Esophagus squamous epithelium (tissue), 5 donors: ENCODE measurements at places on chromosomes 3 and 15.

GRCh38 chr3:194756791-194757325 is 71.2 kb downstream of the FAM43A start:
- DNase-seq: no peak

GRCh38 chr3:130779486-130779885 is 32.9 kb upstream of the PIK3R4 start:
- no peak for DNase-seq

DNA sequence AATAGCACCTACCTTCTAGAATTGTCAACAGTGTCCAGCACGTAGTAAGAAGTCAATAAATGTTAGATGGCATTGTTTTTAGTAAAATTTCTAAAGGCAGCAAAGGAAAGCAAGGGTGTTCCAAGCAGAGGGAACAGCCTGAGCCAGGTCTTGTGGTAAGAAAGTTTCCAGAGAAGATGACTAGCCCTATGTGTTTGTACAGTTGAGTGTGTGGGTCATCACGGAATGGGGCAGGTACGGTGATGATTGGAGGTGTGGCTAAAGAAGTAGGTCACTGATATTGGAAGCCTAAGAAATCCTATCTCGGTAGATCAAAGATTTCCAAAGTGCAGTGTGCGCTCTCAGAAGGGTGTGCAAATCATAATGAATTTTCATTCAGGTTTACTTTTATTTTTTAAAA is 94.2 kb upstream of the BCL6 start:
- no peak for DNase-seq

DNA sequence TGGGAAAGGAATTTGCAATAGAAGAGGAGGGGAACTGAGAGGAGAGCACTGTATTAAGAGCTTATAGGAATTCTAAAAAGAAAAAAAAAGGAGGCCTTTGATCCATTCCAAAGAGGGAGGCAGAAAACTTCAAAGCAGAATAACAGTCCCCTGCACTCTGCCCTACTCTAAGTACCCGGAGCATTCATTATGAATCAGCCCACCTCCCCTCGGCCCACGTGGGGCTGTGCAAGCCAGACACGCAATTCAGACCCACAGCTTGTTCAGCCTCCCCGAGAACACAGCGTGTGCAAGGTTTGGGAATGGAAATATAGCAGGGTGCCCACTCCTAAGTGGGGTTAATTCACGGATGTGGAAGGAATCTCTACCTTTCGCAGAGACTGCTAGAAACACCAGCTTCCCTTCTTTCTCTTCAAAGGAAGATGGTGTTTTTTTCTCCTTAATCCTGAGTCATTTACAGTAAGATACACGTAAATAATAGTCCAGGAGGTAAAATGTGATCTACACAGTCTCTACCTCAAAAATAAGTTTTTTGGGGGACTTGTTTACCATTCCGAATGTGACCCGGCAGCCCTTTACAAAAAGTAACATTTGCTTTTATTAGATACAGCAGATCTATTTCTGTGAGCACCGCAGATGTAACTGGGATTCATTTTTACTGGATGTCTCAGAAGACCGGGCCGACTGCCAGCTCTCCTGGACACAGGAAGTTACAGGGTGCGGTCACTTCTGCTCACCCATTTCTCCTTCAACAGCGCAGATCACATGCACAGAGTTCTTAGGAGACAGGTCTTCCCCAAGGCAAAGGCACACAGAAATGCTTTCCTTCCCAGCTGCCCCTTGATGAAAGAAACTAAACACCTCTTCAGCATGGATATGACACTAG is 768.5 kb upstream of the CFAP20DC start:
- DNase-seq: no peak

DNA sequence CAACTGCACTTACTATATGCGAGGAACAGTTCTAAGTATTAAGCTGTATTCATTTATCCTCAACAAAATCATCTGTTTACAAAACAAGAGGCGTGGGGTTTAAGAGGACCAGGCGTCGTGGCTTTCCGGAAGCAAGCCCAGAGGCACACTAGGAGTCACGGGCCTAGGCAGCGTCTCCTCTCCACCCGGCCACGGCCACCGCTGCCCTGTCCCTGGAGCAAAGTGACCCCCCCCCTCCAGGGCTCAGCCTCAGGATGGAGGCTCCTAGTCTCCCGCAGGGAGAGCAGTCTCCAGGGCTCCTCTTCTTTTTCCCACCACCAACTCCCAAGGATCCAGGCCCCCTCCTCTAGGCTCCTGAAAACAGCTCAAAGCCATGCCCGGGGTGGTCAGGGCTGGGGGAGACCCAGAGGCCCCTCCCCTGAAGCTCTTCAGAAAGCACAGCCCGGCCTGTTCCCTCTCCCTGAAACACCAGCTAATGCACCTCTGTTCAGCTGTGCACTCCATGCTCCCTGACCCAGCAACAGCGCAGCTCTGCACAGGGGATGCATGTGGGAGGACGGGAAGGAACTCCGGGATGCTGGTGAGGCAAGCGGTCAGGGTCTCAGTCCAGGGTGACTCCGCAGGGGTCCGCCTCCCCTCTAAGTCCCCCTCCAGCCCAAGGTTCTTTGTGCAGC is 16.8 kb downstream of the TNK2 start:
- no peak for DNase-seq

DNA sequence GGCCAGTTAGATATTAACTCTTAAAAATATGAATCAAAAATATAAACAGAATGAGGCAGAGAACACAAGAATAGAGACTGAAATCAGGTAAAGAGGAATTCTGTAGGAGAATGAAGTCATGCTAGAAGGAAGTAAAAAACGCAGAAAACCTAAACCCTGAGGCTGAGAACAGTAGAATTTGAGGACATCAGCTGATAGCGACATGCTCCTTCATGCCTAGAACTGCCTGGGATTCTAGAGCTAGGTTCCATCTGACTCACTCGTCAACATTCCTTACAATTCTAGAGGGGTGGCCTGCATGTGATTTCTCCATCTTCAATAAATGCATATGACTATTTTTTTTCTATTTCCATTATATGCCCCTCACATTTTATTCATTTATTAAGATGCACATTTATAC is 343.0 kb downstream of the ROBO1 start:
- no peak for DNase-seq

GRCh38 chr3:184746131-184747120 is 34.6 kb upstream of the MAGEF1 start:
- no peak for DNase-seq

DNA sequence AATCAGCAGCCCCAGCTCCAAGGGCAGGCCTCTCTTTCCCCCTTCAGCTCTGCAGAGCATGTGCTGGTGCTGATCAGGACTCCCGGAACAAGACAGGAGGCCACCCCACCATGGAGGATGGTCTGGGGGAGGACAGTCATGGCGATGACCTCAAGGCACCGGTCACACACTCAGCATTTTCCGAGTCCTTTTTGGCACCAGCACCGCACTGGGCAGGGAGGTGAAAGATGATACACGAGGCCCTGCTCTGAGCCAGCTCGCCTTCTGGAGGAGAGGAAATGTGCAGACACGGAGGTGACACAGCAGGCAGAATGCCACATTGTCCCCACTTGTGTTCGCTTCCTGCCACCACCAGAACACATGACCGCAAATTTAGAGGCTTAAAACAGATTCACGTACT is 61.8 kb upstream of the SEC61A1 start:
- DNase-seq: no peak

GRCh38 chr15:74432271-74432967 is 1.3 kb downstream of the SEMA7A start:
- DNase-seq: no peak

- DNase-seq: no peak
Observed at GRCh38 chr3:171753665-171754408, 56.4 kb downstream of the PLD1 start.

DNA sequence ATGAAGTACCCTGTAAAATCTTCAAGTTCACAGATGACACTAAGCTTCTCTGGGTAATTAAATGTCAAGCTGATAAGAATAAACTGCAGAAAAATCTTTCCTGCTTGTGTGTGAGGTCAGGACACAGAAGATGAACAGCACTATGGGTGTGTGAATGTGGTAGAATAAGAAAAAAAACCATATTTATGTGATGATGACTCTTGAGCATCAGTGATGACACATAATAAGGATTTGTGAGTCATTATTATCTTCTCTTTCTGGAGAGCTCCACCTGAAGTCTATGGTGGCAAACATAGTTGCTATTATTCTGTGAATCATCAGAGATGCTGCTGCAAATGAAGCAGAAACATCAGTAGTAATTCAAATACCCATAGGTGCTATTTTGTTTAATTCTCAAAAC is 422.4 kb downstream of the DIPK2A start:
- no peak for DNase-seq

GRCh38 chr3:48367201-48367600 is 4.8 kb upstream of the FBXW12 start:
- DNase-seq: no peak

DNA sequence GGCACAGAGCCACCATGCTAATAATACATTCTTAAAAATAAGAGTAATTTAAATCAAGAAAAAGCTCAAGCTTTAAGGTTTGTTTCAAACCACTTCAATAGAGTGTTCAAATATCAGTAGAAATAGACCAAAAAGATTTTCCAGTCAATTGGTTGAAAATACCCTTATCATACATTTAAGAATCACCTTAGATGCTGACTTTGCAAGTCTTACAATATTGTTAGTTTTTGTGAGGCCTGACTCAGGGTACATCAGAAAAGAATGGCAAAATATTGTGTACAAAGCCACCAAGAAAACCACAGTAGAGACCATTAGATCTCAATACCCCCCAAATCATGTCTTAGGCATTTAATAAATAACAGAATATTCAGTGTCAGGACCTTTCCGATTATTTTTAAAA is 19.8 kb upstream of the NRG4 start:
- no peak for DNase-seq

DNA sequence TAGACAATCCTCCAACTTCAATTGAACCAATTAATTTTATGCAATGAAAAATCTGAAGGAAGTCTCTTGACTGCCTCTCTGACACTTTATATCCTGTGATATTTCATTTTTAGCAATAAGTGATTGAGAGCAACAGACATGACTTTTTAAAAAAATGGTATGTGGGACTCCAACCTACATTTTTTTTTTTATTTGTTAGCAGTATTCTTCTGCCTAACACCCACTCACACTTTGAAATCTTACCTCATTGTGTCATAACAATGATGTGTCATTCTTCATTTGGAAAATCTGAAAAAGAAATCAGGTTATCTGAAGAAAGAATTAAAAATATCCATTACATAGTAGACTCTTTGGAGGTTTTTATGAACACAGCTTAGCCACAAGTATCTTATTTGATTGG is 541.3 kb upstream of the KCNMB2 start:
- no peak for DNase-seq

DNA sequence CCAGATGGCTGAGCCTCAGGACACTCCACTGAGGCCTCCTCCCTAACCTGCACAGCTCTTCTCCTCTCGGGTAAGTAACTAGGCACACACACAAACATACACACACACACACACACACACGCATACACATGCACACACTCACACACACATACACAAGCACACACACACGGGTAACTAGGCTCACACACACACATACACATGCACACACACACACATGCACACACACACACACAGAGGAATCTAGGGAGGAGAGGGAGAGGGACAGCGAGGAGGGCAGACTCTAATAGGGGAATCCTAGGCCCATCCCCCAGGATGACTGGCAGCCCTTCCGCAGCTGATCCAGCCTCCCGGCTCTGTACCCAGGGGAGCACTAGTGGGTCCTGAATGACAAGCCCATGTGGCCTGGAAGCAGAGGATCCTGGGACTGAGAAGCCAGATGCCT is 177.4 kb upstream of the LINGO1 start:
- DNase-seq: no peak

- DNase-seq: no peak
Observed at GRCh38 chr15:70433586-70434324, 329.6 kb downstream of the UACA start.

- no peak for DNase-seq
Observed at GRCh38 chr3:186847437-186847836, 4.9 kb downstream of the ADIPOQ start.

GRCh38 chr15:71357967-71358366 is 242.7 kb downstream of the THSD4 start:
- no peak for DNase-seq

GRCh38 chr15:76991741-76992645 is 2.9 kb upstream of the PSTPIP1 start:
- DNase-seq: no peak

DNA sequence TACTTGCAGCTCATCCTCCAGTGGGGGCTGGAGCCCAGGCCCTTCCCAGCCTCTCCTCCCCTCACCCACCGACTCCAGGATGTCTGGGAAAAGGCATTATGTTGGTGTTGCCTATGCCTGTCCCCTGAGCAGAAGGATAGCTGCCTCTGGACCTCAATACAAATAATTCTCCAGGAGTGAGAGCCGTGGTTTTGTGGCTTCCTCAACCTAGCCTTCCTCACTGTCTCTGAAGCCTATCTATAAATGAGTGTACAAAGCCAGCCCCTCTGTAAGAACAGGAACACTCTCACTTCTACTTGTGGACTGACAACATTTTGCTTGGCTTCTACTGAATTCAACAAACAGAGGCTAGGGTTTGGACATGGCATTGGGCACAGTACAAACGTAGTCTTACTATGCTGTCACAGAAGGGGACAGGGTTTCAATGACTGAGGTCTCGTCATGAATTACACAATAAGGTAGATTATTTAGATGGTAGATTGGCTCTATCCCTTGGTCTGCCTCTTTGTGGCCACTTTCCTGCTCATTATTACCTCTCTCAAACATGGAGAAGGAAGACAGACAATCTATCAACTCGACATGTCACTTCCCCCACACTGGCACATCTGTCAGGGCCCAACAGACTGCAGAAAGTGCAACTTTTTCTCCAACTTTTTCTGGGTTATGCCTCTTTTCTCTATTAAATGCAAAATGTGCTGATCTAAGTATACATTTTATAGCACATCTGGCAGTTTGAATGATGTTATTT is 82.8 kb upstream of the MEX3B start:
- DNase-seq: no peak

GRCh38 chr15:56913670-56914069 is 4.8 kb upstream of the TCF12 start:
- DNase-seq: no peak

- no peak for DNase-seq
Observed at GRCh38 chr3:140247775-140248174, 312.8 kb downstream of the CLSTN2 start.

DNA sequence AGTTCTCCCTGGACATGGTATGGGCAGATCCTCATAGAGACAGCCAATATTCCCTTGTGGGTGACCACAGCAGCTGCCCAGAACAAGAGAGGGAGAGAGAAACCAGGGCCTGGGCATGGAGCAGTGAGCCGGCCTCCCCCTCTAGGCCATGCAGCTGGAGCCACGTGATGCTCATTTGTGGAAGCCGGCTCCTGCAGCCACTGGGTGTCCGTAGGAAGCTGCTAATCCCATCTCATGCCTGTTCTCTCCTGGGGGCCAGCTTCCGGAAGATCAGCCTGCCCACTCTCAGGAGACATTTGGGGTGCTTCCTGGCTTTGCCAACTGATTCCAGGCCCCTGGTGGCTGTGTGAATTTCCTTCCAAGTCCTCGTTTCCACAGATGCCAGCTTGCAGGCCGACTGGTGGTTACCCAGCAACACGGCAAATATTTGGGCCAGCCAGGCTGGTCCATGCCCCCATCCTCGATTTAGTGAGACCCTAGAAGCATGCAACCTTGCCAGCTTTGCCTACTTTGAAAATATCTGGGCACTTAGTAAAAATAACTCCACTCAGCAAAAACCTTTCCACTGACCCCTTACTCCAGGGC is 55.3 kb downstream of the LINGO1 start:
- no peak for DNase-seq

GRCh38 chr15:90988296-90988695 is 6.0 kb downstream of the PRC1 start:
- no peak for DNase-seq

GRCh38 chr3:80263260-80263659 is 495.5 kb upstream of the ROBO1 start:
- DNase-seq: no peak

GRCh38 chr3:64796607-64797399 is 109.0 kb upstream of the ADAMTS9 start:
- DNase-seq: no peak

- DNase-seq: no peak
Observed at GRCh38 chr3:32568953-32569352, 1.7 kb downstream of the DYNC1LI1 start.
